ENCODE measurements at places on chromosomes 16 and 17.
A peak's percentile ranks its signal among the peaks of the same experiment; 100 is the strongest.

DNA sequence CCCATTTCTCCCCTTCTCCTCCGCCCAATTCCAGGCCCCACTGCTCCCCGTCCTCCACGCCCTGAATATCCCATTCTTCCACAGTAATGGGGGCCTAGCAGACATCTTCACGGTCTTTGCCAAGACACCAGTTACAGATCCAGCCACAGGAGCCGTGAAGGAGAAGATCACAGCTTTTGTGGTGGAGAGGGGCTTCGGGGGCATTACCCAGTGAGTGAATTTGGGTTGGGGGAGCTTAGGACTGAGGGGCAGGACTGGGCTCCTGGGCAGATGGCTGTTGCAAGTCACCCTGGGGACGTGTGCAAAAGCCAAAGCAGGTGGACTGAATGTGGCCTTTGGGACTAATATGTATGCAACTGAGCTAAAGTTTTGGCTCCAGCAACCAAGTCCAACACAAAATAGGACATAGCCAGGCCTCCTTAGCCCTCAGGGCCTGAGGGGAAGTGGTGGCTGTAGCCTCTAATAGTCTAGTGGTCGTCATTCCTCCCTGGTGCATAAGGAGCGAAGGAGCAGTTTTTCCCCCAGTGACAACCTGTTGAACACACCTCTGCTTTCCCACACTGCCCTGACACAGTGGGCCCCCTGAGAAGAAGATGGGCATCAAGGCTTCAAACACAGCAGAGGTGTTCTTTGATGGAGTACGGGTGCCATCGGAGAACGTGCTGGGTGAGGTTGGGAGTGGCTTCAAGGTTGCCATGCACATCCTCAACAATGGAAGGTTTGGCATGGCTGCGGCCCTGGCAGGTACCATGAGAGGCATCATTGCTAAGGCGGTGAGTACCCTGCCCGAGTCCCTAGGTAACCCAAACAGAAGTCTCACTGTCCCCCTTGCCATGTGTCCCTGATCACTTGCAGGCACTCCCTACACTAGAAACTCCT is 2.6 kb downstream of the ACADVL start:
- DNase-seq: no peak

DNA sequence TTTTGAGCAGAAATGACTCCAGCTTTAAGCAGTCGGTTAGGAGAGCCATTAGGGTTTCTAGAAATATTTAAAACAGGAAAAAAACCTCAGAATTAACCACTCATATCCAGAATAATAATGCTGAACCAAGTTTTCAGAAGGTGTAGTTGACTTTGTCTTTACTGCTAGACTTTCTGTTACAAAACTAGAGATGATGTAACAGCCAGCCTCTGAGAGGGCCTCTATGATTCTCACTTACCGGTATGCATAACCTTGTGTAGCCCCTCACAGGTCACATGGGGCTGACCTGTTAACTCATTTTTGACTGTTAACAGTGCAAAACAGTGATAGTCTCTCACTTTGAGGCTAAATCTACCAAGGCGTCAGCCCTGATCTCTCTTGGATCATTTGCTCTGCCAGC is 74.3 kb downstream of the TEX14 start:
- no peak for DNase-seq

DNA sequence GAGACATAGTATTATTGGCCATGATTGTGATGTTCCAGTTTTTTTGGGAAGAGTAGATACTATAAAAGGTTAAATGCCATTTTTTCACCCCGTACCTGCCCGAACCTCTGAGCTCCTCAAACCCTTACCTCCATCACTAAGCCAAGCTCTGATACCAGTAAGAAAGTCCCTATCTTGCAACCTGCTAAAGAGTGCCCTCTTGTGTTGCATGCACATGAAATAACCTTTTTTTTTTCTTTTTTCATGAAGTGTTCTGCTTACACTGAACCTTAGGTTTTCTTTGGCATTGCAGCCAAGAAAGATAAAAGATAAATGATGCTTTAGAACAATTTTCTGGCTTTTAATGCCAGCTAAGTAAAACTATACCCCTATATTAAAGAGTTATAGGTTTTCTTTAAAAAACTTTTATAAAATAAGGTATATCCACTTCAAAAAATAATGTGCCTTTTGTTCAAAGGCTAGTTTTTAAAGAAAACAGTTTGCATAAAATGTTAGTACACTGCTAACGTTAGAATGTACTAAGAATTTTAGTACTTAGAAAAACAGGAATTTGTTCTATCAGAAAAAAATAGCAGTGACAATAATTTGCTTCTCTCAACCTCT is 295.3 kb upstream of the PMFBP1 start:
- DNase-seq: no peak

- no peak for DNase-seq
Observed at GRCh38 chr16:2790631-2791030, 3.3 kb upstream of the PRSS33 start.

DNA sequence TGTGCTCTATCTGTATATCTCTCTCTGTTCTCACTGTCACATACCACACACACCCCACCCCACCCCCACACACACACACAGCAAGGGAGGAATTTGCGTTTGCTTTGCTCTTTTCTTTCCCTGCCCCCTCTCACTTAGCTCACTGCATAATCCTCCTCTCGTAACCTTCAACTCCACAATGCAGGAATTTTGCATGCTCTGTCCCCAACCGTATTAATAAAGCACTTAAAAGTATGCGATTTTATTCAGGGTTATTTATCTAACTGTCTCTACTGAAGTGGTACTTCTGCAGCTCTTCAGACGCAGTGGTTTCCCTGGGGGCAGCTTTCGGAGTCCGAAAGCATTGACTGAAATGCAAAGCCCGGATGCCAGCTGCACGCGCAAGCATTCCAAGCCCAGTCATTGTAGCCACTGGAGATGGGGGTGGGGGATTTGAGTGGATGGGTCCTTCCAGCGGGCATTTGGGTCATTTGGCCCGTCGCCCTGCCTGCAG is 105.4 kb upstream of the RBFOX1 start:
- DNase-seq: no peak

- DNase-seq: no peak
Observed at GRCh38 chr16:1142911-1143310, 10.0 kb upstream of the CACNA1H start.

DNA sequence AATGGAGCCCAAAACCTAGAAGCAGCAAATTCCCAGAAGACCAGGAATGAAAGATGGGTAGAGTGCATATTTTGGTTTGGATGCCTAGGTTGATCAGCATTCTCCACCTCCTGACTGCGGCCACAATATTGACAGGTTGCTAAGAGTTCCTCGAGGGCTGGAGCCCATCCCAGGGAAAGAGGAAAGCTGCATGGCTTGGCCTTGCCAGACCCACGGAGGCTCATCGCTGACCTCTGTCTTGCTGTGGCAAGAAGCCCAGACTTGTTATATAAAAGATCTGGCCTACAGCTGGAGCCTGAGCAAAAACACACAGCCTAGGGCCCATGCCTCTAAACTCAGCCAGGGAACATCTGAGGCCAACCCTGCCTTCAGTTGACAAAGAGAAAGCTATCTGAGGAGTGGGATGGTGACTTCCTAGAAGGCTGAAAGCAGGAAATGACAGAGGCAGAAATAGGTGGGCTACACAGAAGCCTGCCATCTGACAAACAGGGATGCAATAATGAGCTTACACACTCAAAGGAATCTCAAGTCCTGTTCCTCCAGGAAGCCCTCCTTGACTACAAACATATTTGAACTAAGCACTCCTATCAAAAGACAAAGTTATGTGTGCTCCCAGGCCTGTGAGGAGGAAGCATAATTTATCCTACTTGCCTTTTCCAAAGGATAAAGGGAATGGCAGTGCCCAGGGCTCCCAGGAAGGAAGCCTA is 22.5 kb upstream of the SLC35B1 start:
- no peak for DNase-seq

DNA sequence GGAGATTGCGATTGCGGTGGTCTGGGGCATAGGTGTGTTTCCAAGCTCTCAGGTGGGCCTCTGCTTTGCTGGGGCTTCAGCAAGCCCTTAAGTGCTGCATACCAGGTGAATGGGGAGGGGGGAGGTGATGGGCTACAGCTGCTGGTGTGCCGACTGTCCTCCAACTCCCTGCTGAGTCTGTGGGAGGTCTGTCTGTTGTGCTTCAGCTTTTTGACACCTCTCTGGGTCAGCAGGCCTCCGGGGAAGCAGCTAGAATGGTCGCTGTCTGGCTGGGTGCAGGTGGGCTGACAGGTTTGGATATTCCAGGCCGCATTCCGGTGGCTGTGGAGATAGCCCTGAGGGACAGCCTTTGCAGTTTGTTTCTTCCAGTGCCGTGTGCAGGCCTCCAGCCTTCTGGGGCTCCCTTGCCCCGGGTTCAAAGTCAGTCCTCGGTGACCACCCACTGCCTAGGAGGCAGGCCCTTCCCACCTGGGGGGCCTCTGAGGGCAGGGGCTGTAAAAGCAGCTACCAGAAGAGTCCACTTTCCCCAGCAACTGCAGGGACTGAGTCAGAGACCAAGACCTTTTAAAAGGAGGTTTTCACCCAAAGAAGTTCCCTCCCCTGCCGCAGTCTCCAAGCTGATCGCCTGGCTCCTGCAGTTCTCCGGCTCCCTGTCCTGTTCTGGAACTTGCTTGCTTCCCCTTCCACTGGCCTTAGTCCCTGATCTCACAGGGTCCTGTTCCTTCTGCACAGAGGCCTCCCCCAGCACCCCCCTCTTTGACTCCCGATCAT is 2.0 kb upstream of the TTYH2 start:
- DNase-seq: no peak

DNA sequence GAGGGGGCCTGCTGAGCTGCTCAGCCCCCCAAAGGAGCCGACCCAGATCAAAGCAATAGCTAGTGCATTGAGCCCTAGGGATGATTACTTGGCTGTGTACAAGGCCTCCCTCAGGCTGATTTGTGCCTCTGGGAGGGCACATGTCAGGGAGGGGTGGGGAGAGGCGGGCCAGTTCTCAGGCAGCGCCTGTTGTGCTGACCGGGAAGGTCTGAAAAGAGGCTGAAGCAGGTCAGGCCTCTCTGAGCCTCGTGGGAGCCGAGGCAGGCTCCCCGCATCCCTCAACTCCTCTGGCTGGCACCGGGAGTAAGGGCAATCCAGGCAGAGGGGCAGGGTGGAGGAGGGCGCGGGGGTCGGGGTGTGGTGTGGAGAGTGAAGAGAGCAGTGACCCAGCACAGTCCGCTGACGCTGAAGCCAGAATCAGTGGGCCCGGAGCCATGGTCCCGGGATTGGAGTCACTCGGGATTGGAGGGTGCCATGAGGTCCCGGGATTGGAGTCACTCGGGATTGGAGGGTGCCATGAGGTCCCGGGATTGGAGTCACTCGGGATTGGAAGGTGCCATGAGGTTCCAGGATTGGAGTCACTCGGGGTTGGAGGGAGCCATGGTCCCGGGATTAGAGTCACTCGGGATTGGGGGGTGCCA is 3.0 kb downstream of the DCXR start:
- no peak for DNase-seq

DNA sequence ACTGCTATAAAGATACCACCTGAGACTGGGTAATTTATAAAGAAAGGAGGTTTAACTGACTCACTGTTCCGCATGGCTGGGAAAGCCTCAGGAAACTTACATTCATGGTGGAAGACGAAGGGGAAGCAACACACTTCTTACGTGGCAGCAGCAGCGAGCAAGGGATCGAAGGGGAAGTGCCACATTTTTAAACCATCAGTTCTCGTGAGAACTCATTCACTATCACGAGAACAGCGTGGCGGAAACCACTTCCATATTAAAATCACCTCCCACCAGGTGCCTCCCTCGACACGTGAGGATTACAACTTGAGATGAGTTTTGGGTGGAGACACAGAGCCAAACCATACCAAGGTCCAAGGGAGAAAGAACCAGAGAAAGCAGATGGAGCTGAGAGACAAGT is 454.3 kb upstream of the CDH11 start:
- no peak for DNase-seq

GRCh38 chr17:76005263-76006149 is 4.9 kb downstream of the CDK3 start:
- peak; percentile 75 for DNase-seq

GRCh38 chr17:1758807-1759206 is 3.1 kb upstream of the SERPINF1 start:
- no peak for DNase-seq

GRCh38 chr17:18039535-18040260 is 490 bp downstream of the GID4 start:
- DNase-seq: no peak

DNA sequence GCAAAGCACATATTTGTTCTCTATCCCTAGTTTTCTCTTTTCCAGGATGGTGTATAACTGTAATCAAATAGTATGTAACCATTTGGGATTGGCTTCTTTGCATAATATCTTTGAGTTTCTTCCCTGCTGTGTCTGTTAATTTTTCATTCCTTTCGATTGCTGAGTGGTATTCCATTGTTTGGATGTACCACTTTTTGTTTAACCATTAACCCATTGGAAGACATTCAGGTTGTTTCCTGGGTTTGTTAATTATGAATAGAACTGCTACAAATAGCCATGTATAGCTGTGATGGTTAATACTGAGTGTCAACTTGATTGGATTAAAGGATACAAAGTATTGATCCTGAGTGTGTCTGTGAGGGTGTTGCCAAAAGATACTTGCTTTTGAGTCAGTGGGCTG is 4.6 kb upstream of the SLFN13 start:
- DNase-seq: no peak

DNA sequence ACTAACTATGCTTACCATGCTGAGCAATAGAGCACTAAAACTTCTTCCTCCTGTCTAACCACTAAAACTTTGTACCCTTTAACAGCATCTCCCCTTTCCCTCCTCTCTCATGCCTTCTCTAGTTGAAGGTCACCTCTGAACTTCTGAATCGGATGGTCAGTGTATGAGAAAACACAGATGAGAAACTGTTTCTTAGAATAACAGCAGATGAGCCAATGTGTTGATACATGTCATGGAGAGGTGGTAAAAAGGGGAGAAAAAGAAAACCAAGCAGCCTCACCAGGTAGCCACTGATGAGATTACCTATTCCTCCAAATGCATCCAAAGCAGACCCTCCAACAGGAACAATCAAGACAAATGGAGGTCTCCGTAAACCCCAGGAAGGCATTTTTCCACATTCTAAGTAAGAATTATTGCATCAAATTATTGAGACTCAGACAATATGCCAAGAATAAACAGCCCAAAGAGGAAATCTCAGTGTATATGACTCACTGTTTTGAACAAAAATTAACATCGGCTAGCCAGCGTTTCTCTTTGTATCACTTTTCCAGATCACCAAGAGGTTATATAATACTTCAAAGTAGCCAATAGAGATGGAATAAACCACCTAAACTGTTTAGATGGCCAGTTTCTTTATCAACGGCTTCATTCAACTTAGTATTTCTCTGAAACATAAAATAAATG is 793.3 kb upstream of the SOX9 start:
- no peak for DNase-seq

DNA sequence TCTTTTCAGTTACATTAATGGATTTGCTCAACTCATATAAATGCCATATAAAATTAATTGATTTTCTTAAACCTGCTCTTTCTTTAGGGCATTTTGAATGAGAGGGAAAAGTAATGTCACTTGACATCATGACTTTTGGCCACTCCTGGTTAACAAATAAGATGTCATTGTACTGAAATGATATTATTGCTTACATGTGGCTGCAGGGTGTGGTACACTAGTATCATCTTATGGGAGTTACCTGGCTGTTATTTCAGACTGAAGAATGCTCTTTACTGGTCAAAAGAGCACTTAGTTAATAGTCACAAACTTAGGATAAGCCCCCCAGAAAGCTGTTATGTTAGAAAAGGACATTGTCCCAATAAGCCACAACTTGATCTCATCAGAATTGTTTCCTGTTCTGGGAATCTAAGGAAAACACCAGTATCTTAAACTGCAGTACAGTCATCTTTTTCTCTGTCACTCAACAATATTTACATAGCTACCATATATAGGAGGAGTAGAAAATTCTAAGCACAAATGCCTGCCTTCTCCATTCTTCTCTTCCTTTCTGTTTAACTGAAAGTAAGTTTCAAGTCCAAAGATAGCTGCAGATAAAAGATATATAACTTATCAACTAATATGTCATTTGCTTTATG is 53.9 kb upstream of the MRC2 start:
- DNase-seq: no peak

- DNase-seq: no peak
Observed at GRCh38 chr16:56108056-56108471, 83.2 kb upstream of the GNAO1 start.

Measured in activated CD4-positive, alpha-beta T cell treated with anti-CD3 and anti-CD28 coated beads, Interleukin-2, amount 50 U/mL, for 24 hours (primary cell).